ENCODE measurements at places on chromosomes 5 and 9.

GRCh38 chr5:501105-501830, 23.0 kb downstream of the SLC9A3 start:
- no peak for DNase-seq

- DNase-seq, result no peak
Observed at GRCh38 chr9:136624184-136624951, 38.3 kb upstream of the EGFL7 start.

GRCh38 chr5:154157483-154158378, 32.8 kb upstream of the GALNT10 start:
- no peak for DNase-seq

- DNase-seq, result no peak
Observed at GRCh38 chr9:35813434-35814105, 1.3 kb downstream of the HINT2 start.

DNA sequence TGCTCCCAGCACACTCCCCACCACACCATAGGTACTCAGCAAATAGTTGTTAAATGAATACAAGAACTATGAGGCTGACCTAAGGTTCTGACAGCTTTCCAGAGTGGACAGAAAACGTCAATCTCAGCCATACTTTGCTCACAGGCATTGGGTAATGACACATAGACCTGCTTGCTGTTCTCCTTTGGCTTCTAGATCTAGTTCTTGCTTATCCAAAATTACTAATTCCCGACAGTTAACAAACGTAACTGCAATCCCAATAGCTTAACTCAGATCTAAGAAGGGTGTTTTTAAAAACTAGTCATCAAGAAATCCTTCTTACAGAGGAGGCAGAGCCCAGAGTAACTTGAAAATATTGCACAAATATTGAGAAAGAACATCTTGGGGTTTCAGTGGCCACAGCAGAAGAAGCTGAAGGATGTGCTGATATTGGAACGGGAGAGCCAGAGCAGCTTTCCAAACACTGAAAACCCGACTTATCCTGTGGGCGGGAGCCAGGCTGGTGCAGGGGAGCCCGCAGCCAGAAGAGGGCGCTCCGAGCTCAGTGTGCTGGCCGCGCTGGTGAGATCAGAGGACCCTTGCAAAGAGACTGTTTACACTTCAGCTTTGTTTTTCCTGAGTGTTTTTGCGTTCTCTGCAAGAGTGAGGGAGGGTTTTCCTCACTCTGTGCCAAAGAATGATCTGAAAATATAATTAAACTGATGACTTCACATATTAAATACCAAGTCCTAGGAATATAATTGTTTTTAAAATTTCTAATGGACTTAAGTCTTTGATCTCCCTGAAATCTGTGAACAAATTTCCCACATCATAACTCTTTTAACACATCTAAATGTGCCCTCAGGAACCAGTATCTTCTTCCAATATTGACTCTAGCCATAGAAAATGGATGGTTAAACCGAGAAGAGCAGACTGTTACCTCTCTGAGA, 30.3 kb downstream of the FGF1 start:
- peak; percentile 50 for DNase-seq

- DNase-seq, result no peak
Observed at GRCh38 chr5:5316334-5316733, 106.1 kb upstream of the ICE1 start.

GRCh38 chr5:16574789-16575721, 41.7 kb downstream of the RETREG1 start:
- no peak for DNase-seq

- DNase-seq, result no peak
Observed at GRCh38 chr5:111853748-111854147, 96.8 kb upstream of the NREP start.

Measured in activated T-helper 2 cell treated with anti-CD3 and anti-CD28 coated beads, Interferon-gamma antibody, Interleukin-2, Interleukin-4, amounts not matched to agents 10 μg/mL and 5 μg/mL and 100 μg/mL, durations not matched to agents 14 hours and 24 hours and 36 hours (primary cell).